ENCODE measurements at places on chromosomes 6 and 20. TPM values are rescaled to one million over a fixed set of nuclear protein-coding genes. Genes with fewer than 3 reads are reported as not detected.

Gene RPS10
- 1,641 TPM for total RNA-seq

Gene HLA-DRA
- not detected for total RNA-seq

- peaks cover 27% of the 10 kb centered on the region for H3K4me1 ChIP-seq
- H3K27ac ChIP-seq, result peak overlapping the region; percentile 99
- DNase-seq, result no peak
- H3K4me3 ChIP-seq, result peak overlapping the region; percentile 96
Observed at GRCh38 chr20:5949943-5950270, 426 bp downstream of the TRMT6 start.

- H3K4me1 ChIP-seq, result no peaks in the 10 kb centered on the region
- H3K4me3 ChIP-seq, result no peak overlapping the region
- peaks cover 19% of the 10 kb centered on the region for H3K36me3 ChIP-seq
- no peak for DNase-seq
- H3K27me3 ChIP-seq, result no peaks in the 10 kb centered on the region
- no peak overlapping the region for H3K27ac ChIP-seq
Observed at GRCh38 chr6:9862603-9863167, 552.2 kb downstream of the TFAP2A start.

Gene FNDC1
- 0.09 TPM for total RNA-seq

- H3K4me1 ChIP-seq, result peaks cover 38% of the 10 kb centered on the region
- H3K27me3 ChIP-seq, result no peaks in the 10 kb centered on the region
- DNase-seq, result peak; percentile 40
- peaks cover 14% of the 10 kb centered on the region for H3K36me3 ChIP-seq
- H3K4me3 ChIP-seq, result peak overlapping the region; percentile 25
Observed at GRCh38 chr6:151022492-151022891, 157.0 kb downstream of the MTHFD1L start.

Gene FBXO9
- total RNA-seq, result 62.4 TPM

GRCh38 chr20:3734111-3734843, 1.8 kb downstream of the HSPA12B start:
- no peak for DNase-seq
- no peaks in the 10 kb centered on the region for H3K36me3 ChIP-seq
- peaks cover 11% of the 10 kb centered on the region for H3K27me3 ChIP-seq
- no peak overlapping the region for H3K4me3 ChIP-seq
- H3K4me1 ChIP-seq, result peaks cover 19% of the 10 kb centered on the region
- no peak overlapping the region for H3K27ac ChIP-seq

GRCh38 chr6:44430326-44430725, 42.8 kb downstream of the CDC5L start:
- no peak overlapping the region for H3K4me3 ChIP-seq
- no peaks in the 10 kb centered on the region for H3K4me1 ChIP-seq
- no peak overlapping the region for H3K27ac ChIP-seq
- H3K36me3 ChIP-seq, result peaks cover 5% of the 10 kb centered on the region
- H3K27me3 ChIP-seq, result no peaks in the 10 kb centered on the region

DNA sequence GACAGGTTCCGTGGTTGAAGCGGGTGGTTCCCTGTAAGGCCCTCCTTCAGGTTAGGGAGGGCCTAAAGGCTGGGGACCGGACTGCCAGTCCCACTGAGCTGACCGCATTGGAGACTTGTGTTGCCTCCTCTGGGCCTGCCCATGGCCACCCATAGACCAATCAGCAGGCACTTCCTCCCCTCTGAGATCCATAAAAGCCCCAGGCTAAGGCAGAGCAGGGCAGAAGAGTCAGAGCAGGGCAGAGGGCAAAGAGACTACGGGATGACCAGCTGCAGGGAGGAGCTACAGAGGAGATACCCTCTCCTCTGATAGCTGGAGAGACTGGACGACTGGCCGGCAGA, 537.4 kb downstream of the TENT5A start:
- DNase-seq, result no peak
- H3K27ac ChIP-seq, result no peak overlapping the region

- DNase-seq, result no peak
- no peak overlapping the region for H3K4me3 ChIP-seq
- H3K27me3 ChIP-seq, result no peaks in the 10 kb centered on the region
- no peak overlapping the region for H3K27ac ChIP-seq
- H3K4me1 ChIP-seq, result no peaks in the 10 kb centered on the region
- no peaks in the 10 kb centered on the region for H3K36me3 ChIP-seq
Observed at GRCh38 chr6:153099636-153100035, 31.4 kb downstream of the RGS17 start.

- no peaks in the 10 kb centered on the region for H3K27me3 ChIP-seq
- no peaks in the 10 kb centered on the region for H3K36me3 ChIP-seq
- no peak overlapping the region for H3K4me3 ChIP-seq
- H3K4me1 ChIP-seq, result no peaks in the 10 kb centered on the region
- no peak for DNase-seq
Observed at GRCh38 chr20:40192081-40192480, 497.0 kb downstream of the MAFB start.

Gene PPP1R16B
- 0.57 TPM for total RNA-seq

DNA sequence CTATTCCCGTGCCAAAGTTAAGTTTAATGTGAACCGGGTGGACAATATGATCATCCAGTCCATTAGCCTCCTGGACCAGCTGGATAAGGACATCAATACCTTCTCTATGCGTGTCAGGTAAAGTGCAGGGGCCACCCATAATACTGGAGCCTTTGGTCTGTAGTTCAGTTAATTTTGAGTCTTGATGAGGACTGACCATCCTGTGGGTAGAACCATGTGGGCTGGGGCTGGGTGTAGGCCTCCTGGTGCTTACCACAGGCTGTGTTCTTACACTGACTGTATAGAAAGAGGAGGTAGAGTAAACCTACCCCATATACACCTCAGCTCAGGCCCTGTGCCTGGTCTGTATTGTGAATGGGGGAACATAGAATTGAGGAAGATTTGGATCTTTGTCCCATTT, 2.4 kb downstream of the NOP56 start:
- H3K36me3 ChIP-seq, result peaks cover 52% of the 10 kb centered on the region
- no peak for DNase-seq
- peaks cover 3% of the 10 kb centered on the region for H3K27me3 ChIP-seq

GRCh38 chr6:144395014-144395413, 109.9 kb downstream of the UTRN start:
- no peak for DNase-seq

- no peak overlapping the region for H3K4me3 ChIP-seq
- no peak for DNase-seq
- peaks cover 14% of the 10 kb centered on the region for H3K4me1 ChIP-seq
Observed at GRCh38 chr6:118292558-118292957, 255.5 kb upstream of the PLN start.

- H3K4me3 ChIP-seq, result no peak overlapping the region
- no peaks in the 10 kb centered on the region for H3K36me3 ChIP-seq
- peaks cover 3% of the 10 kb centered on the region for H3K4me1 ChIP-seq
- H3K27ac ChIP-seq, result no peak overlapping the region
Observed at GRCh38 chr20:51303731-51304670, 238.5 kb downstream of the NFATC2 start.

GRCh38 chr20:41274152-41274551, 43.4 kb downstream of the ZHX3 start:
- H3K4me1 ChIP-seq, result no peaks in the 10 kb centered on the region
- no peaks in the 10 kb centered on the region for H3K36me3 ChIP-seq
- no peak for DNase-seq
- no peaks in the 10 kb centered on the region for H3K27me3 ChIP-seq
- H3K4me3 ChIP-seq, result no peak overlapping the region

Gene SRMS
- total RNA-seq, result not detected

- peak overlapping the region; percentile 58 for H3K4me3 ChIP-seq
- peaks cover 27% of the 10 kb centered on the region for H3K4me1 ChIP-seq
- H3K27me3 ChIP-seq, result no peaks in the 10 kb centered on the region
Observed at GRCh38 chr20:18585134-18585533, 2.7 kb upstream of the DTD1 start.

DNA sequence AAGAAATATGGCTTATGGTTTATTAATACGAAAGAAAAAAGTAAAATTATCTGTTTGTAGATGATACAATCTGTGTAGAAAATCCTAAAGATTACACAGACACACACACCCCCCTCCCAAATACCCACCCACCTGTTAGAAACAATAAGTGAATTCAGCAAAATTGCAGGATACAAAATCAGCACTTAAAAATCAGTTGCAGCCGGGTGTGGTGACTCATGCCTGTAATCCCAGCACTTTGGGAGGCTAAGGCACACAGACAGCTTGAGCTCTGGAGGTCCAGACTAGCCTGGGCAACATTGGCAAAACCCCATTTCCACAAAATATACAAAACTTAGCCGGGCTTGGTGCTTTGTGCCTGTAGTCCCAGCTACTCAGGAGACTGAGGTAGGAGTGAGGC, 42.3 kb downstream of the NINL start:
- H3K27me3 ChIP-seq, result no peaks in the 10 kb centered on the region
- no peak overlapping the region for H3K4me3 ChIP-seq
- DNase-seq, result no peak
- H3K36me3 ChIP-seq, result peaks cover 3% of the 10 kb centered on the region

DNA sequence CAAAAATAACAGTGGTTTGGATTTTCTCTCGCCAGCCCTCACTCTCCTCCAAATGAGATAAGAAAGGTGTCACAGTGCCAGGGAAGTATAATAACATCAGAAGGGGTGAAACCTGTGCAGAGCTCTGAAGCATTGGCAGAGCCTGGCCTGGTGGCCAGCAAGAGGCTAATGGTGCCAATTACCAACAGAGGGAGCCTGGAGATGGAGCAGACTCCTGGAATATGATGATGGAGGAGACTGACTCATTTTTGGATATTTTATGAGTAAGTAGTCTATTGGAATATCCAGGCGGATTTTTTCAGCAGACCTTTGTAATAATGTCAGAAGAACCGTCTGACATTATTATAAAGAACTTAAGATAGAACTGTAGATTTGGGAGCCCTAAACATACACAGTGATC, 442.6 kb upstream of the MARCKS start:
- no peaks in the 10 kb centered on the region for H3K27me3 ChIP-seq
- no peak overlapping the region for H3K4me3 ChIP-seq
- no peak overlapping the region for H3K27ac ChIP-seq
- DNase-seq, result no peak
- H3K4me1 ChIP-seq, result peaks cover 14% of the 10 kb centered on the region

DNA sequence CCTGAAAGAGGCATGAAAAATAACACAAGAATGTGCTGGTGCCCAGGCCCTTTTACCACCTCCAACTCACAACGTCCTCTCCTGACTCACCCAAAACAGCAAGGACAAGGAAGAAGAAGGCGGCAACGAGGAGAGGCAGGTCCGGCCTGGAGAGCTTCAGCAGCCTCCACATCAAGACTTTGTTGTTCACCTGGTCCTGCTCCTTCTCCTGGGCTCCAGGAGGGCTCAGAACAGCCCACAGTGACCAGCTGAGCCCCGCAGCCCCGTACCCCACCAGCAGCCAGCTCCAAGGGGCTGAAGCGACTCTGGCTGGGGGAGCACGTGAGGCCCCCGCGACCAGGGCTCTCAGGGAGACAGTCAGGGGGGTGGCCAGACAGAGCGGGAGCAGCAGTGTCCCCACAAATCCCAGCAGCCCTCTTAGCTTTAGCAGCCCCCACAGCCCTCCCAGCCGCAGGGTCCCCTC, 857 bp downstream of the TAP2 start:
- peaks cover 24% of the 10 kb centered on the region for H3K27me3 ChIP-seq
- H3K4me3 ChIP-seq, result peak overlapping the region; percentile 95
- H3K27ac ChIP-seq, result no peak overlapping the region
- H3K4me1 ChIP-seq, result peaks cover 12% of the 10 kb centered on the region

DNA sequence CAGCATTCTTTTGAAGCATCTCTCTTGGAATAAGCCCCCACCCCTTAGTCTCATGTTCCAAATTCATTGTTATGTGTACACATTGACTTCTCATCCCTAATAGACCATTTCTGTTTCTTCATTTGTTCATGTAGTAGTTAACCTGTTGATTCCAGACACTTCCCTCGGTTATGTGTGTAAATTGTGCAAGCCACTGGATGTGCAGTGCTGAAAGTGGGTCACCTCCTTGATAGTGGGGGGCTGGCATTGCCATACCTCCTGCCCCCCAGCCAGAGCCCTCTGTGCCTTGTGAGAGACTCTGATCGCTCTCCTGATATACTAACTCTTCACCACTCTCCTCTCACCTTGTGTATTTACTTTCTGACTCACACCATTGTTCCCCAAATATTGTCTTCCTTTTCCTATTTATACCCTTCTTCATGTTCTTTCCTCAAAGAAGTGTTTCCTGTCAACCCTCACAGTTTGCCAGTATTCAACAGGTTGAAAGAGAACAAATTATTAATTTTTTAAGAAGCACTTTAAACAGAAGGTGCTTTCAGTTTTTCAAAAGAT, 59.0 kb downstream of the HIVEP1 start:
- no peaks in the 10 kb centered on the region for H3K27me3 ChIP-seq
- DNase-seq, result no peak
- peak overlapping the region; percentile 37 for H3K27ac ChIP-seq
- H3K36me3 ChIP-seq, result no peaks in the 10 kb centered on the region

DNA sequence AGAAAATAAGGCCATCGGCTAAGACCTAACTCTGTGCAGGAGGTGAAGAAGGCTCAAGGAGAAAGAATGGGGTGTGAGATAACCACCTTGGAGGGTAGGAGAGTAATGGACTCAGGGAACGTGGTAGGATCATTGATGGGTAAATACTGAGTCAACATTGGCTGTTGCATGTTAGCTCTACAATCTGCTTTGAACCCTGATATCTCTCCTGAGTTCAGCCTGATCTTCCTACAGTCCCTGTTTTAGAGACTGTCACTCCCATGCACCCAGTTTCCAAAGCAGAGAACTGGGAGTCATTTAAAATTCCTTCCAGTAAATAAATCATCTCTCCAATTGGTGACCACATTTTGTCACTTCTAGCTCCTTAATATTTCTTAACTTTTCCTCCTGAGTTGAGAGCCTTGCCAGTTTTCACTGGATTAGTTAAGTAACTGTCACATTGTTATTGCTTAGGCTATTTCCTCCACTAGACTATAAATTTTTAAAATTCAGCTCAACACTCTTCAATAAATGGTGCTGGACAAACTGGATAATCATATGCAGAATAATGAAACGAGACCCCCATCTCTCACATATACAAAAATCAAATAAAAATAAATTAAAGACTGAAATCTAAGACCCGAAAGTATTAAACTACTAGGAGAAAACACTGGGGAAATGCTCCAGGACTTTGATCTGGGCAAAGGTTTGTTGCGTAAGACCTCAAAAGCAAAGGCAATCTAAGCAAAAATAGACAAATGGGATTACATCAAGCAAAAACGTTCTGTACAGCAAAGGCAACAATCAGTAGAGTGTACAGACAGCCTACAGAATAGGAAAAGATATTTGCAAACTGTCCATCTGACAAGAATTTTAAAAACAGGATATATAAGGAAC, 138.9 kb upstream of the TMEM170B start:
- no peak for DNase-seq
- peaks cover 10% of the 10 kb centered on the region for H3K4me1 ChIP-seq
- no peak overlapping the region for H3K4me3 ChIP-seq
- no peak overlapping the region for H3K27ac ChIP-seq

Measured in neural crest cell (in vitro differentiated cells).